ENCODE measurements at places on chromosomes 2 and 18. TPM values are rescaled to one million over a fixed set of nuclear protein-coding genes. Genes with fewer than 3 reads are reported as not detected.
A peak's percentile ranks its signal among the peaks of the same experiment; 100 is the strongest.

DNA sequence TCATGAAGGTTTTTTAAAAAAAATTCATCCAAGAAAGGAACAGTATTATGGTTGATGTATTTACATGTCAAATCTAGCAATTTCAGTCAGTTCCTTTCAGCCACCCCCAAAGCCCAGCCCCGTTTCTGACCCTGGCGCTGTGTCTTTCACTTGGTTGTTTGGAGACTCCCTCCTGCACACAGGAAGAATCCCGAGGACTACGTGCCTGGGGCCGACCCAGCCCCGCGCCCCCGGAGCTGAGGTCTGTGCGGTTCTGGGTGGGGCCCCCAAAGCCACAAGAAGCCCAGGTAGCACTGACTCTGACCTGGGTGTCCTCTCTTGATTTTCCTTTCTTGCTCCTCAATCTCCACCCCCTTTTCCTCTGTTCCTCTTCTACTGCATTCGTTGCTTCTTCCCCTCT lies 49.1 kb downstream of the TRAPPC12 start:
- H3K4me1 ChIP-seq = no peaks in the 10 kb centered on the region
- H3K27ac ChIP-seq = no peak overlapping the region
- no peaks in the 10 kb centered on the region for H3K27me3 ChIP-seq
- peaks cover 28% of the 10 kb centered on the region for H3K36me3 ChIP-seq

DNA sequence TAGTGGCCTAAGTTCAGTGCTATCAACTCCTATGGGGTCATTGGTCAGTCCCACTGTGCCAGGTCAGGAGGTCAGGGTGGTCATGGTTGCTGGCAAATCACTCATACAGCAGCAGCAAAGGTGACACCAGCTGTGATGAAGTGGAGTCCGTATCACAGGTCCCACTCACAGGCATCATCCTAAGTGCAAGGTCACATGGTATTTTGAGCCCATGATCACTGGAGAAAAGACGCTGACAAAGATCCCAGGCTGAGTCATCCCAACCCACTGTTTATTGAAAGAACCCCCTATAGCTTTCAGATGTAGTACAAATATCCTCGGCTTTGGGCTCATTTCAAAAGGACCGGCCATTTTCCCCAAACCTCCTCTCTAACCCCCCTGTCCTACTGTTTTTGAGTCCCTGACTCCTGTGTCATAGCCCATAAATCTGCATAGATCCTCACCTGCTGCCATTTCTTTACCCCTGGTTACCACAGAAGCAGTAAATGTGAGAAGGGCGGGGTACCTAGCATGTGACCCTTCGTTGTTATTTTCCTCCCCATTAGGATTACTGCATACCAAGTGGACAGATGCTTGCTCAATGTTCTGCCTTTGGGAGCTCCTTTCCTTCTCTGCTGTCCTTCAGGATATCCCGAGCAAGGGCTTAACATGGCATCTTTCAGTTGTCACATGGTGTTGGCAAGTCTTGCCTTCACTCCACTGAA lies 107.7 kb downstream of the COL6A3 start:
- no peaks in the 10 kb centered on the region for H3K27me3 ChIP-seq
- no peak overlapping the region for H3K4me3 ChIP-seq
- no peaks in the 10 kb centered on the region for H3K36me3 ChIP-seq
- H3K27ac ChIP-seq = no peak overlapping the region

PROKR1 gene
- not detected for total RNA-seq

ETAA1 gene
- 27.6 TPM for total RNA-seq

DNA sequence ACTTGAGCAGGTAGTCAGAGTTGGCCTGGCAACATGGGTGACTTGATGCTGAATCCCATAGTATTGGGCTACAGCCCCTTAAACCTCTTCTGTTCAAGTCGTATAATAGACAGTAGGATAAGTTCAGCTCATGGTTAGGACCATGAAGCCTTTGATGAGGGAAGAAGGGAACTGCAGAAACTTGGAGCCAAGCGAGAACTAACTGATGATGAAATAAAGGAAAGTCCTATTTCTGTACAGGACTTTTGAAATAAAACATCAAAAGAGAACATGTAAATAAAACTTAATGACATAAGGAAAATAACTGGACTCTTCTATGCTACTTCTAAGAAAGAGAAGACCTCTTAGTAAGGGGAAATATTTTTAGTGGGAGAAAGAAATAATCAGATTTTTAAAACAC lies 51.2 kb upstream of the UGP2 start:
- no peak for DNase-seq
- no peaks in the 10 kb centered on the region for H3K4me1 ChIP-seq
- H3K27me3 ChIP-seq = no peaks in the 10 kb centered on the region

MC4R gene
- not detected for total RNA-seq

- H3K27ac ChIP-seq = no peak overlapping the region
- DNase-seq = no peak
- H3K36me3 ChIP-seq = no peaks in the 10 kb centered on the region
- H3K4me1 ChIP-seq = no peaks in the 10 kb centered on the region
- no peak overlapping the region for H3K4me3 ChIP-seq
These were observed 142.6 kb downstream of the RTP5 start for GRCh38 chr2:242011991-242012764.

AGBL5 gene
- total RNA-seq = 17.3 TPM

- H3K36me3 ChIP-seq = no peaks in the 10 kb centered on the region
- no peaks in the 10 kb centered on the region for H3K27me3 ChIP-seq
- H3K27ac ChIP-seq = no peak overlapping the region
- H3K4me1 ChIP-seq = no peaks in the 10 kb centered on the region
These were observed 435 bp downstream of the MYO7B start for GRCh38 chr2:127535918-127536317.

INHBB gene
- 0.97 TPM for total RNA-seq

- DNase-seq = no peak
- H3K4me1 ChIP-seq = no peaks in the 10 kb centered on the region
- no peak overlapping the region for H3K27ac ChIP-seq
These were observed 36.5 kb downstream of the NAB1 start for GRCh38 chr2:190685333-190685732.

DNA sequence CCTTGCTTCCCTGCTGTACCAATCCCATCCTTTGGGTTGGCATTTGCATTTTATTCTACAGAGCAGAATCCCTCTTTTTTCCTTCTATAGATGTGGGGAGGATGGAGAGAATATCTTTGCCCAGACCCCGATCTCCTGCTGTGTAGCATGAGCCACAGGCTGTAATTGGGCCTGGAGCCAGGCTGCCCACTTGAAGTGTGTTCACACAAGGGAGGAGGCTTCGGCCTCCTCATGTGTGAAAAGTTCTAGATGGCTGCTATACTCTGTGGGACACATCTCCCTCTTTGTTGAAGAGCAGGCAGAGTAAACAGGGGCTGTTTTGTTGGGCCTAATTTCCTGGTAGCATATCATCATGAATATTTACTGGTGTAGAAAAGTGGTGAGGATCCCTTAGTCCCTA lies 126.3 kb downstream of the XRCC5 start:
- H3K27ac ChIP-seq = no peak overlapping the region
- no peaks in the 10 kb centered on the region for H3K36me3 ChIP-seq

- H3K4me1 ChIP-seq = no peaks in the 10 kb centered on the region
- H3K36me3 ChIP-seq = no peaks in the 10 kb centered on the region
- DNase-seq = peak; percentile 17
- H3K27me3 ChIP-seq = no peaks in the 10 kb centered on the region
- no peak overlapping the region for H3K4me3 ChIP-seq
These were observed 652.2 kb downstream of the LRRTM4 start for GRCh38 chr2:76870011-76870410.

- no peaks in the 10 kb centered on the region for H3K36me3 ChIP-seq
- H3K27me3 ChIP-seq = no peaks in the 10 kb centered on the region
- peaks cover 7% of the 10 kb centered on the region for H3K4me1 ChIP-seq
- no peak for DNase-seq
- no peak overlapping the region for H3K4me3 ChIP-seq
These were observed 11.4 kb upstream of the CETN1 start for GRCh38 chr18:568731-569130.

- H3K4me1 ChIP-seq = no peaks in the 10 kb centered on the region
- no peaks in the 10 kb centered on the region for H3K36me3 ChIP-seq
- H3K4me3 ChIP-seq = no peak overlapping the region
- peak; percentile 91 for DNase-seq
These were observed 300.1 kb downstream of the TSN start for GRCh38 chr2:122055521-122055931.

CNPPD1 gene
- total RNA-seq = 66.9 TPM

CDH19 gene
- total RNA-seq = 1.7 TPM

OSBPL6 gene
- total RNA-seq = 12.2 TPM

- no peak overlapping the region for H3K27ac ChIP-seq
- no peak overlapping the region for H3K4me3 ChIP-seq
- H3K27me3 ChIP-seq = no peaks in the 10 kb centered on the region
- H3K4me1 ChIP-seq = no peaks in the 10 kb centered on the region
- peaks cover 2% of the 10 kb centered on the region for H3K36me3 ChIP-seq
- no peak for DNase-seq
These were observed 8.8 kb downstream of the PPM1G start for GRCh38 chr2:27400348-27401135.

CXCR2 gene
- 1.6 TPM for total RNA-seq

DNA sequence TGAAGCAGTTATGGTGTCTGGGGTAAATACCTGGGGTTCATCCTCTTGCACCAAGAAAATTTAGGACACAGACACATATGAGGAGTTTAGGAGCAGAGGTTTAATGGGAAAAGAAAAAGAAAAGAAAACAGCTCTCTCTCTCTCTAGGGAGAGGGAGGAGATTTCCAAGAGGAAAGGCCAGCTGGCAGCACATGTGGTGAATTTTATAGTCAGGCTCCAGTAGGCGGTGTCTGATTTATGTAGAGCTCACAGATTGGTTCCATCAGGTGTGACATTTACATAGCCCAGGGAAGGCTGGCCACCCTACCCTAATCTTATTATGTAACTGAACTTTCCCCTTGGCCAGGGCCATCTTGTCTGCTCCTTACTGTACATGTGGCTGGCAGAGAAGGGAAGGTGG lies 297.5 kb upstream of the RGPD4 start:
- H3K36me3 ChIP-seq = no peaks in the 10 kb centered on the region
- H3K27ac ChIP-seq = no peak overlapping the region

HRH4 gene
- total RNA-seq = 0.54 TPM

AFF3 gene
- total RNA-seq = 90.9 TPM

DNA sequence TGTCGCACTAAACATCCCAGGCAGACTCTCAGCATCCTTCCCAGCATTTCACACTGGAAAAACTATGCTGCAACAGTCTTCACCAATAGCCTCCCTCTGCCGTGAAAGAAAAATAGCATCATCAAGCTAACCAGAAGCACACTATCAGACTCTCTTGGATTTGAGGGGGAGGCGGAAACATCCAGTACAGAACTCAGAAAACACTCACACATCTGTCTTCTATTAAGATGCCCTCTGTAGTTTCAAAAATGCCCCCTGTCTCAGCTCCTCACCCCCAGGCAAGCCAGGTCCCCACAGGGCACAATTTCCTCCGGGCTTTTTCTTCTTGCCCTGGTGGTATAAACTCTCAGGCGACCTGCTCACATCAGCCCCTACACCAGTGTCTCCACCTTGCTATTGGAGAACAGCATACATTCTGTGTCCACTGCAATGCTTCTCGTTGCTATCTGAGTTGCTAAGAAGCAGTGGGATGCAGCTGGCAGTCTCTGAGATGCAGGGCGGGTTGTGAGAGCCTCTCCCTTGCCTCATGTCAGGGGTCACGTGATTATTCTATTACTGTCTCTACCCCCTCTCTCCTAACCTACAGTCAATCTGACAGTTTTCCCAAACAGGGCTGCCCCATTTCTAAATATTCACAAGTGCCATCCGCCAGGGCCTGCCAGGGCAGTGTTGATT lies 189.9 kb downstream of the INO80D start:
- no peak overlapping the region for H3K27ac ChIP-seq
- peak; percentile 50 for DNase-seq
- no peaks in the 10 kb centered on the region for H3K36me3 ChIP-seq
- no peaks in the 10 kb centered on the region for H3K4me1 ChIP-seq
- no peak overlapping the region for H3K4me3 ChIP-seq

- peaks cover 30% of the 10 kb centered on the region for H3K4me1 ChIP-seq
- no peaks in the 10 kb centered on the region for H3K36me3 ChIP-seq
- H3K27ac ChIP-seq = peak overlapping the region; percentile 81
- no peak for DNase-seq
- H3K4me3 ChIP-seq = peak overlapping the region; percentile 61
These were observed 797 bp upstream of the CRIM1 start for GRCh38 chr2:36354811-36355150.

TIMM21 gene
- 22.1 TPM for total RNA-seq

ATOH8 gene
- total RNA-seq = 51.4 TPM

GRCh38 chr2:233226511-233227031 lies 24.9 kb upstream of the ATG16L1 start:
- no peaks in the 10 kb centered on the region for H3K36me3 ChIP-seq
- H3K27me3 ChIP-seq = no peaks in the 10 kb centered on the region
- H3K4me1 ChIP-seq = no peaks in the 10 kb centered on the region
- no peak for DNase-seq
- no peak overlapping the region for H3K27ac ChIP-seq

GRCh38 chr2:238100821-238101771 lies 956 bp downstream of the ESPNL start:
- H3K4me1 ChIP-seq = no peaks in the 10 kb centered on the region
- H3K27me3 ChIP-seq = no peaks in the 10 kb centered on the region
- no peak overlapping the region for H3K4me3 ChIP-seq

POTEI gene
- total RNA-seq = 0.28 TPM

GRCh38 chr2:240728361-240728760 lies 36.7 kb downstream of the AQP12A start:
- H3K27ac ChIP-seq = no peak overlapping the region
- H3K27me3 ChIP-seq = no peaks in the 10 kb centered on the region
- no peaks in the 10 kb centered on the region for H3K36me3 ChIP-seq
- DNase-seq = no peak
- H3K4me1 ChIP-seq = no peaks in the 10 kb centered on the region

- no peaks in the 10 kb centered on the region for H3K36me3 ChIP-seq
- H3K27me3 ChIP-seq = no peaks in the 10 kb centered on the region
- no peak for DNase-seq
- no peak overlapping the region for H3K4me3 ChIP-seq
These were observed 1190.4 kb upstream of the ZEB2 start for GRCh38 chr2:145710303-145710702.

DNA sequence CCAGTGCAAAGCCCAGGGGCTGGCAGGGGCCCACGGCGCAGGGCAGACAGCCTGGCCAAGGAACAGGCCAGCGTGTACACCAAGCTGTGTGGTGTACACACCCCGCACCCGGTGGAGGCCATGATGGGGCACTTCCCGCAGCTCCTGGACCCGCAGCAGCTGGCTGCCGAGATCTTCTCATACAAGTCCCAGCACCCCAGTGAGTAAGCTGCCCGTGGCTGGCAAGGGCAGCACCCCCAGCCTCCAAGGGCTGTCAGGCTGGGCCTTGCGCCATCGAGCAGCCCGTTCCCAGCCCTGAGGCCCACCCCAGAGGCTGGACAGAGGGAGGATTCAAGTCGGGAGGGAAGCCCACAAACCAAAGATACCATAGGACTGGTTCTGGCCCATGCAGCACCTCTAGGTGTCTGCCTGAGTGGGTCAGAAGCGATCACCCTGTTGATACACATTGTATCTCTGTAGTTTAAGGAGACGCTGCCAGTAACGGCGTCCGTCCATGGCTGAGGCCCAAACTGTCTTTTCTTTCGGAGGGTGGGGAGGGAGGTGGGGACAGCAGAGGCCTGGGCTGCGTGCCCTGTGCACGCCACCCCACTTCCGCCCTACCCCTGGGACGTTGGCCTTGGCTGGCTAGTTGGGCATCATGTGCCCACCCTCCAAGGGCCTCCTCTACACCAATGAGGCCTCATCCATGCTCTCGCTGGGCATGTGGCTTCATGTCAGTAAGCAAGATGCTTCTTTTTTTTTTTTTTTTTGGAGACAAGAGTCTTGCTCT lies 16.8 kb upstream of the MTERF4 start:
- H3K4me1 ChIP-seq = no peaks in the 10 kb centered on the region
- H3K27me3 ChIP-seq = no peaks in the 10 kb centered on the region
- H3K27ac ChIP-seq = no peak overlapping the region
- H3K4me3 ChIP-seq = no peak overlapping the region
- H3K36me3 ChIP-seq = peaks cover 8% of the 10 kb centered on the region
